ENCODE measurements at places on chromosomes 7 and 10.

GRCh38 chr7:92722541-92722940 lies 113.8 kb downstream of the CDK6 start:
- peak; percentile 38 for DNase-seq

DNA sequence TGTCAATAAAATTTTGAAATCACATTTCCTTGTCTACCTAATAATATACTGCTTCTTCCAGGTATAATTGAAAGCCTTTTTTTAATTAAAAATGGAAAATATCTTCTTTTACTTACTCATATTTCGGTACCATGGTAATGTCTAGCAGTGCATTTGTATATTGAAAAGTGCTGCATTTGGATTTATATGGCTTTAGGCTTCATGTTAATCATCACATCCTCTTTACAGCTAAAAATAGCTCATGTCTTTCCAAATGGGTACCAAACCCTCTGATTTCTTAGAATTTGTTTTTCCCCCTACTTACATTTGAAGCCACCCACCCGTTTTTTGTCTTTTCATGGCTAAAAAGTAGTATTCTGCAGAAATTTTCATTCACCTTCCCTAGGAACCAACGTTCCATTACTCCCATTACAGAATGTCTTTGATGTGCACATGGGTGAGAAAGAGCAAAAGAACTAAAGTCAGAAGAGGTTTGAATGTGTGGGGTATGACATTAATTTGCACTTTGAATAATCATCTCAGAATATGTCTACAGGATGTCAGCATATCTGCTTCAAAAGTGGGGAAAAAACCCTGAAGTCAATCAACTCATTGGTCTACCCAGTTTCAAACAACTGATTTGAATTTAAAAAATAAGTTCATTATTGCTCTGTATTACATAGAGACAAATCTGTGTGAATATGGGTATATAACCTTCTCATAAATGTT lies 935.9 kb downstream of the GATA3 start:
- DNase-seq: no peak

DNA sequence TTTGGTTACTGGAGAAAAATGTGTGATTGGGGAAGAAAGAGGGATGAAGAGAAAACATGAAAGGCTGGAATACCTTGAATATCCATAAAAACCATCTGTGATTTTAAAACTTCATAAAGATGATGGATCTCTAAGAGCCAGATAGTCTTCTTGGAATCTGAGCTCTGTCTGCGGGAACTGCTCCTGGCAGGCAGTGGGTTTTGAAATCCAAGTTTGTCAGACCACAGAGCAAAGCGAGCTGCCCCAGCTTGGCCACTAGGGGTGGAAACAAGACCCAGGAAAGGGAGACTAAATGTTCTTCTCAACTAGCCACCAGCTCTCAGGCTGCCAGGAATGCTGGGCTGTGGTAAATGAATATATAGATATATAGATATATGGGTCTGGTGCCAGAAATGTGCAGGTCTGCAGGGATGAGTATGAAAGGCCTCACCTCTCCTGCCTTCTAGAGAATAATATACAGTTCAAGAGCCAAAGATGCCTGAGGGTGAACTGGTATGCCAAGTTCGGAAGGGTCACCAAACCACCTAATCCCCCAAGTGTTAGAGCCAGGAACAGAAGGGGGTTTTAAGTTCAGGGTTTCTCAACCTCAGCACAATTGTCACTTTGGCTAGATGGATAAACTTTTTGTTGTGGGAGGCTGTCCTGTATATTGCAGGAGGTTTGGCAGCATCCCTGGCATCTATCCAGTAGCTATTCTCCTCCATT lies 208.8 kb downstream of the KCNMA1 start:
- peak; percentile 70 for DNase-seq

DNA sequence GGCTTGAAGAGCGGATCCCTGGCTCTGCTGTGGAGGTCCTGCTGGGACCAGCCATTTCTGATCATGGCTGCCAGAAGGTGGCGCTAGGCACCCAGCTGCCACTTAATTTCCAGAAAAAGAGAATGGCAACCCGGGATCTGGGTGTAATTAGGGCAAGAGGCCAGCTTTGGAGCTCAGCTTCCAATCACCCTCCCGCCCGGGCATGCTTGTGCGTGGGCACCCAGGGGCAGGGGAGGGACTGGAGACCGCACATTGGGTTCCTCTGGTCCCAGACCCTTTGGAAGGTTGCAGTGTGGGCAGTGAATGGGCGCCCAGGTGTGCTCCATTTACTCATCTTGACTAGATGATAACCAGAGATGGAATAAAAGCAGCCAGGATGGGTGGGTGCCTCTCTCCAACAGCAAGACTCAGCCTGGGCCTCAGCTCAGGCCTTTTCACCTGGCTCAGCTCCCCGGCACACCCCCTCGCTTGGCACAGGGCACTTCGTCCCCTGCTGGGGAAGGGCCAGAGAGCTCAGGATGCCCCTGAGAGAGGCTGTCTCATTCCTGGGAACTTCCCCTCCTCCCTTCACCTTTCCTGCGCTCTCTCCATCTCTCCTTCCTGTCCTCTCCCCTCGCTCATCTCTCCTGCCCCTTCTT lies 14.7 kb downstream of the FAM241B start:
- peak; percentile 67 for DNase-seq

- DNase-seq: no peak
Measured at GRCh38 chr10:4514445-4515108, 311.4 kb upstream of the AKR1E2 start.

GRCh38 chr7:105782391-105783042 lies 93.9 kb downstream of the ATXN7L1 start:
- DNase-seq: peak; percentile 87

GRCh38 chr7:47221826-47222225 lies 360.1 kb downstream of the TNS3 start:
- no peak for DNase-seq

- DNase-seq: no peak
Measured at GRCh38 chr10:113983552-113983951, 60.1 kb upstream of the ADRB1 start.

GRCh38 chr7:67432536-67433234 lies 436.1 kb downstream of the TYW1 start:
- DNase-seq: no peak

DNA sequence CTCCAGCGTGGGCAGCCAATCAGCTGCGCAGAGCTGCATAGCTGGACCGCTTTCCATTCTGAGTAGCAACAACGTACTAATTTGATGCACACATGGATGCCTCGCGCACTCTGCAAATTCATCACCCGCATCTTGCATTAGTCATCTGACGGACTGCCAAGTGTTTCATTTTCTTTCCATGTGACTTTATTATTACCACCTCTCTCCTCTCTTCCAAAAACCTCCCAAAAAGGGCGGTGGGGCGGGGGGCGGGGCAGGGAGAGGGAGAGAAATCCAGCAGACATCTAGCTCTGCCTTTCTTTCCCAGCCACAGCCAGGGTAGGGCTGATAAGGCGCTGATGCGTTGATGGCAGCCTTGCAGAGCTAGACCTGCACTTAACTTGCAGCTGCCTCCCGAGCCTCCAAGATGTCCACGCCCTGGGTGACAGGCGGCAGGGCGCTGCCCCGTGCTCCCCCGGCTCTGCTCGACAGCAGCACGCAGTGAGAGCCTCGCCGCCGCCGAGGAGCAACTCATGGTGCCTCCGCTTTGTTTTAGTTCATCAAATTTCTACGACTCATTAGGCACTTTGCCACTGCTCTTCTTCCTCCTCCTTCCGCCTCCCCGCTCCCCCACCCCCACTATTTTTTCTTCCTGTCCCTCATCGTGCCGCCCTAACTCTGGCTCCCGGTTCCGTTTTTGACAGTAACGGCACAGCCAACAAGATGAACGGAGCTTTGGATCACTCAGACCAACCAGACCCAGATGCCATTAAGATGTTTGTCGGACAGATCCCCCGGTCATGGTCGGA lies 147.3 kb downstream of the CELF2 start:
- DNase-seq: peak; percentile 85

DNA sequence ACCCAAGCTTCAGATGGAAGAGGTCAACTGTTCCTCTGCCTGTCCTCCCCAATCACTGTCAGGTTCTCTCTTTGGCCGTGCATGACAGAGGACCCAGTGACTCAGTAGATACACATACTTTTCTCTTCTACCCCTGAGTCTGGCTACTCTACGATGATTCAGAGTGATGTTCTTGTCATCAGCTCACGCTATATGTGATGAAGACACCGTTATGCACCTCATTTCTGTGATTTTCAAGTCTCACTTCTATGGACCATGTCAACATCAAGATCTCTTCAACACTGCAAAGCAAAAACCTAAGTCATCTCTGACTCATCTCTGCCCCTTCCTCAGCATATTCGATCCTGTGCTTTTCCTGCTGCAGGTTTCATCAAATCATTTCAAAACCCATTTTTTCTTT lies 76.6 kb upstream of the DGKI start:
- peak; percentile 94 for DNase-seq

DNA sequence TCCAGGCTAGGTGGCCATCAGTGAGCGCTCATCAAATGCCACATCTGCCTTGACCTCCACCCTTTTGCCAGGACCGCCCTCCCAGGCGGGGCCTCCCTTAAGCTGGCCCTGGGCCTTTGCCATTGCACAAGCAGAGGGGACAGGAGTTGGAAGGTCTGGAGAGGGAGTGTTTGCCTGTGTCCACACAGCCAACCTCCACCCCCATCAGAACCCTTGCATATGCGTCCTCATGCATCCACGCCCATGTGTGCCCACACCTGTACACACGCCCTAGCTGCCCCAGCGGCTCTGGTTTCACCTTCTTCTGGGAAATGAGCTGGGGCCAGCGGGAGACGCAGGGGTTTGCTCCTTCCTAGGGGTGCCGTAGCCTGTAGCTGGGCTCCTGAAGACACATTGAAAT lies 64.0 kb downstream of the NEURL1 start:
- DNase-seq: no peak

DNA sequence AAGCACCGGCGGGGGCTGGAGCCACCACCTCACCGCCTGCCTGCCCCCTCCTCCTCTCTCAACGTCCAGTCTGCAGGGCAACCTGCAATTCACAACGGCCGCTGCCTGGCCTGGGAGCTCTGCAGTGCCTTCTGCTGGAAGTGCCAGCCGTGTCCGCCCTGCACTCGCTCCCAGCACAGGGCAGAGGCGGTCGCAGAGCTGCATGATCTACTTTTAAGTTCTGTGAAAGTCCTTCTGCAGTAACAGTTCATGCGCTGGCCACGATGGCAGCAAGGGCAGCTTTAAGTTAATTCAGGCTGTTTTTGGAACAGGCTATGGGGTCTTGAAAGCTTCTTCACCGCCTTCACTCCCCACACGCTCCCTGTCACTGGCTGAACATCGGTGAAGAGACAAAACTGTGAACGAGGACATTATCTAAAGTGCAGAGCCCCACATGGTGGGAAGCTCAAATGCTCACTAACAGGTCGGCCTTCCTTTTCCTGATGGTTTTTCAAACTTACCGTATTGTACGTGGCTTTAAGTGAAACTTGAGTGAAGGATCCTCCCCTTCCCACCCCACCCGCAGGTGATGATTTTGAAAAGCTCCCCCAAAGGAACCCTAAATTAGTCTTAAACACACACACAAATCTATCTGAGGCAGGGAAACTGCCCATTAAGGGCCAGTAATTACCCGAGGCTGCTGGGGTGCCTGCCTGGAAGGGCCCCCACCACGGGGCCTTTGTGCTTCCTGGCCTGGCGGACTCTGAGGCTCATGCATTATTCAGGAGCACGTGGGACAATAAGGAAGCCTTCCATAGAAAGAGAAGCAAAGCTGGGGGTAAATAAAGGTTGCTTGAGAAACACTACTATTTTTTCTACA lies 504.3 kb downstream of the DNAJB6 start:
- DNase-seq: no peak

- DNase-seq: peak; percentile 95
Measured at GRCh38 chr10:91340613-91341362, 69.4 kb upstream of the HECTD2 start.

- no peak for DNase-seq
Measured at GRCh38 chr10:124450012-124450782, at the start of gene NKX1-2. Gene NKX1-2, minus strand, starts transcription at chr10:124450035. Its CDS starts 92 bp downstream, at chr10:124449943.

DNA sequence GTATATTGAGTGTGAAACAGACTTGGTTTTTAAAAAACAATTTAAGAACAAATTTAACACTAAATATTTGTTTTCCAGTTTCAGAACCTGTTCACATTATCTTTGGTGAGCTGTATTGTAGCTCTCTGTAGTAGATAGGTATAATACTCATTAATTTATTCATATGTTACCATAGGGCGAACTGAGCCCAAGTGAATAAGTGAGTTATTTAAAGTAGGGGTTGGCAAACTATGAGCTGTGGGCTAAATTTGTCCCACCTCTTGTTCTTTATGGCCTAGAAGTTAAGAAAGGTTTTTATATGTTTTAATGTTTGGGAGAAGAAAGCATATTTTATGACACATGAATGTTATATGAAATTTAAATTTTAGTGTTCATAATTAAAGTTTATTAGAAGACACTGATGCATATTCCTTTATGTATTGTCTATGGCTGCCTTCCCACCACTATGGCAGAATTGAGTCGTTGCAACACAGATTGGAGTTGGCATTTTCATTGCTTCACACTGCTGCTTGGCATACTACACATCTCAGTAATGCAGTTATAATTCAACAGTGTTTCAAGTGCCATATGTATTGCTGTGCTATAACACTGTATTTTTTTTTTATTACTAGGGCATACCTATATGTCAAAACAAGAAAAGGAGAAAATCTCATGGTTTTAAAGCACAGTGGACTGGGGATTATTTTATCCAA lies 146.5 kb downstream of the ADK start:
- no peak for DNase-seq

DNA sequence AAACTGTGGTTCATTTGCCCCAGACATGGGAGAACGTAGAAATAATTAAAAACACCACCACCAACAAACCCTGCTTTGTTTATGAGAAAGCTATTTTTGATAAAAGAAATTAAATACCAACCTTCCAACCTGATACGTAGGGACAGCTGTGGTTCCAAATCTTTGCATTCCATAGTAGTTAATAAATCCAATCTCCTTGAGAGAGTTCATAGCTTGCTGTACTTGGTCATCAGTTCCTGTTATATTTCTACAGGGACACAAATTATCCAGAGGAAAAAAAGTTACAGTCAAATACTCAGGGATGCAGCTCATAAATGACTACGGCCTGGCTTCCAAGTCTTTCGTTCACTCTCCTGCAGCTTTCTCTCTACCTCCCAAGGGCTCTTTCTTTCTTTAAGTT lies 41.1 kb downstream of the PUS7 start:
- DNase-seq: peak; percentile 43

All from fibroblast of skin of back (primary cell).